Suprapubic skin (tissue), 4 donors: ENCODE measurements at places on chromosomes 7 and 10.

DNA sequence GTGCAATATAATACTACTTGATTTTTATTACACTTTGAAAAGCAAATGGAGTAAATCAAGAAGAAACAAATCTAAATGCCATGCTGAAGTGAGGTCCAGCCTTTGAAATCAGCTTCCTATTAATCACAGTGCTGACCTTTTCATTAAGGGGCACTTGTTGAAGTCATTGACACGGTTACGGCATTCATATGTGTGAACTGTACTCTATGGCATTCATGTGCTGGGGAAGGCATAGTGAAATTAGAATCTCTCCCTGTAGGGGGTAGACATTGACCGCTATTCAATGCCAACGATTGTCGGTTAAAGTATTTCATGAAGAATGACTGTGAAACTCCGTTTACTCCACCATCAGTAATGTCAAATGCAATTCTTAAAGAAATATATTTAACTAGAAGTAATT is 296.1 kb upstream of the SEMA3A start:
- H3K36me3 ChIP-seq = no peaks in the 10 kb centered on the region
- no peaks in the 10 kb centered on the region for H3K27me3 ChIP-seq
- no peaks in the 10 kb centered on the region for H3K4me1 ChIP-seq
- no peak overlapping the region for H3K4me3 ChIP-seq
- DNase-seq = no peak

GRCh38 chr7:138934367-138934766 is 46.8 kb downstream of the KIAA1549 start:
- peaks cover 14% of the 10 kb centered on the region for H3K4me1 ChIP-seq
- DNase-seq = no peak
- H3K36me3 ChIP-seq = no peaks in the 10 kb centered on the region

GRCh38 chr7:96330193-96330592 is 8.3 kb upstream of the SLC25A13 start:
- H3K4me3 ChIP-seq = no peak overlapping the region
- H3K36me3 ChIP-seq = no peaks in the 10 kb centered on the region
- H3K27me3 ChIP-seq = no peaks in the 10 kb centered on the region
- H3K27ac ChIP-seq = no peak overlapping the region
- DNase-seq = no peak

DNA sequence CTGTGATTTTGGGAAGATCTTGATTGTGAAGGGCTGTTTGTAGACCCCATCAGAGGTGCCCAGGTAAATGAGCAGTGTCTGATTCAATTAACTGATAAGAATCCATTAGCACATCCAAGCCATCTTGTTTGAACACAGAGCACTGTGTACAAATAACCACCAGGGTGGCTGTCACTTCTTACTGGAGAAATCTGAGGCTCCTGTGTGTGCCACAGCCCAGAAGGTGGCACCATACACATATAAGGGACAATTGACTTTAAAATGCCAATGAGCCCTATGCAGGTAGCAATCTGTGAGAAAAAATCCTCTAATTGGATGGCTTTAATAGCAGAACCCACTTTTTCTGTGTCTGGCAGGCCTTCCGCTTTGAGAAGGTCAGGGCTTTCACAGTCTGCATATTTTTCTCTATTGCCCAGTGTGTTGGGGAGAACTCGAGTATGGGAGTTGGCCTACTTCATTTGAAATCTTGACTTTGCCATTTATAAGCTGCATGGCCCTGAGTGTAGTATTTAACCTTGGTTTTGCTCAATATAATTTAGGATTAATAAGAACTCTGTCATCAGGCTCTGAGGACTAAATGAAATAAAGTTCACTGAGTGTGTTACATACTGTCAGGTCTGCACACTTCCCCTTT is 517.4 kb downstream of the CCSER2 start:
- no peaks in the 10 kb centered on the region for H3K4me1 ChIP-seq
- no peak overlapping the region for H3K27ac ChIP-seq
- H3K4me3 ChIP-seq = no peak overlapping the region
- H3K27me3 ChIP-seq = no peaks in the 10 kb centered on the region
- H3K36me3 ChIP-seq = no peaks in the 10 kb centered on the region

DNA sequence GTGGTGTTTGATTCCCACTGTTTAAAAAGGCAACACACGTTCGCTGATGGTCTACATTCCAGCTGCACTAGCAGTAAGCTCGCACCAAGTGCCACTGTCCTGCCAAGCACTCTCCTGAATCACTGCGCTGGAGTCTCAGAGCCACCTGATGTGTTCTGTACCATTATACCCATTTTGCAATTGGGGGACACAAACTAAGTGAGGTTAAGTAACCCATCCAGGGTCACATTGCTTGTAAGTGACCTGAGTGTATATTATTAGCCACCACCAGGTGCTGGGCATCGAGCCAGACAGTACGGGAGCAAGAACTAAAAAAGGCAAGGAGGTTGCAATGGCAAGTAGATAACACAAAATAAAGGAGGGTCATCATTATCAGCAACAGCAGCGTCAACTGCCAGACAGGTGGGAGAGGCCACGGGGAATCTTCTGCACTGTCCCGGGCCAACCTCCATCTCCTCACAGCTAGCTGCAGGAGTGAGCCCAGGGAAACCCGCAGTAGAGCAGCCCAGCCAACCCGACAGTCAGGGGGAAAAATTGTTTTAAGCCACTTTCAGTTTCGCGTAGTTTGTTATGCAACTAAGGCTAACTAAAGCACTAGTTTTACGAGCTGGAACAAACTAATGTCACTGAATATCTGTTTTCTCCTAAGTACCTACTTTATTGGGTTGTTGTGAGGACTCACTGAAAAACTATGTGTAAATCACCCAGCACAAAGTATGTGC is 712 bp upstream of the CPVL start:
- H3K27ac ChIP-seq = no peak overlapping the region
- H3K4me1 ChIP-seq = peaks cover 18% of the 10 kb centered on the region
- peaks cover 37% of the 10 kb centered on the region for H3K27me3 ChIP-seq
- no peaks in the 10 kb centered on the region for H3K36me3 ChIP-seq

DNA sequence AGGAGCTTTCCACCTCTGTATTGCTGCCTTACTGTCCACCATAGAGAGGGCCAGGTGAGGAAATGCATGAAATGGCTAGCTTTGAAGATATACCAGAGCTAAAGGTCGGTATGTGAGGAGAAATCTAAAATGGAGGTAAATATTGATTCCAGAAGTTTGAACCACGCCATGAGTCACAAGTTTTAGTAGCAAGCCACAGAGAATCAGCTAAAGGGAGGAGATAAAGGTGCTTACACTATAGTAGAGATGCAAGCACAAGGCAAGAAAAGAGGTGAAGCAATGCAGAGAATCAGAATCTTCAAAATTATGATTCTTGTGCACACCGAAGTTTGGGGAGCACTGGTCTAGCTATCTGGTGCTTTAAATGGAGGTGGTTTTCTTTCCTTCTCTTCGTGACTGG is 3.0 kb upstream of the GSAP start:
- no peaks in the 10 kb centered on the region for H3K36me3 ChIP-seq
- H3K4me1 ChIP-seq = peaks cover 11% of the 10 kb centered on the region
- H3K27ac ChIP-seq = no peak overlapping the region
- H3K27me3 ChIP-seq = no peaks in the 10 kb centered on the region
- no peak overlapping the region for H3K4me3 ChIP-seq

DNA sequence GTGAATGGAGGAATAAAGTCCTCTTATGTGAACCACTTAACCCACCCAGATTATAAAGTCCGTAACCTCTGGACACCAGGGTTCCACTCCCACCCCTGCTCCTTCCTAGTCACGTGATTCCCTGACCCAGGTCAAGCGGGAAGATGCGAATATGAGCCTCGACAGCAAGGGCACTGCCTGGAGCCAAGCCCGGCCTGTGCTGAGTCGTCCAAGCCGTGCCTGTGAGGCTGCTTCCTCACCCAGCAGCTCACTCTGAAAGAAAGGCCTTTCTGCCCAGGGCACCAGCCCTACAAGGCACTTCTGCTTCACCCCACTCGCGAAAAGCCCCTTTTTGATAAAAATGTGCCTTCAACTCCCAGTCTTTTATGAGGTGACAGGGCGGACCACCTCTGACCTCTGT is 85.8 kb downstream of the CYTH3 start:
- DNase-seq = no peak
- H3K4me3 ChIP-seq = no peak overlapping the region
- H3K27me3 ChIP-seq = no peaks in the 10 kb centered on the region
- H3K36me3 ChIP-seq = peaks cover 47% of the 10 kb centered on the region

DNA sequence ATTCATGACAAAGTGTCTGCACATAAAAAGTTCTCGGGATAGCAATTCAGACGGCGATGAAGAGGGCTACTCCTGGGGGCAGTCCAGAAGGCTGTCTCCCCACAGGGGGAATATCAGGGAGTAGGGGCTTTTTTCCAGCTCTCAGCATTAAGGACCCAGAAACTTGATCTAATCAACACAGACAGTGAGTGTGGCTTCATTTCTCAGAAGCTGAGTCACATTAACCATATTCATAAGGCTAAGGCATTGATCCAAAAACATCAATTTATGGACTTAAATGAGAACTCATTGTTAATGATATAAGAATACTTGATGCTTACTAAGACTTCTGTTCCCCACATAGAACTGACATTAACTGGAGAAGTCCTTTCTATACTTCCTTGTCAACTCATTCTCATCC is 87.5 kb upstream of the AOAH start:
- no peak overlapping the region for H3K27ac ChIP-seq
- H3K4me3 ChIP-seq = no peak overlapping the region
- no peaks in the 10 kb centered on the region for H3K27me3 ChIP-seq
- no peaks in the 10 kb centered on the region for H3K36me3 ChIP-seq

DNA sequence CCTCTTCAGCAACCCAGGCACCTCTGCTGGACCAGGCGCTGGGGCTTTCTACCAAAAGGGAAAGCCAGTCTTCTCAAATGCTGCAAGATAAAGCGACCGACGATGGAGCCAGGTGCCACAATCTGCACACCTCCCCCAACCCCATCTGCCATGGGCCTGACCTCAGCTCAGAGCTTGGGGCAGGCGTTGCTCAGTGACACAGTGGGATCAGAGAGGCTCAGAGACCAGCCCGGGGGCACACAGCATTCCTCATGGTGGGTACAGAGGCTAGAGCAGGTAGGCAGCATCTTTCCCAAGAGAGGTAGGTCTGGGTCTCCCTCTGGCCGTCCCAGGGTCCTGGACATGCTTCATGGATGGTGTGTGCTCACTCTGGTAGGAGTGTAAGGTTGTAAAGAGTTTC is 56.3 kb downstream of the ZMIZ1 start:
- no peak overlapping the region for H3K4me3 ChIP-seq
- no peaks in the 10 kb centered on the region for H3K27me3 ChIP-seq
- peaks cover 80% of the 10 kb centered on the region for H3K36me3 ChIP-seq
- H3K27ac ChIP-seq = no peak overlapping the region
- H3K4me1 ChIP-seq = peaks cover 44% of the 10 kb centered on the region
- no peak for DNase-seq
